ENCODE measurements at places on chromosomes 13 and 19.

- no peak for DNase-seq
Measured at GRCh38 chr13:99448546-99448945, 52.7 kb upstream of the TM9SF2 start.

DNA sequence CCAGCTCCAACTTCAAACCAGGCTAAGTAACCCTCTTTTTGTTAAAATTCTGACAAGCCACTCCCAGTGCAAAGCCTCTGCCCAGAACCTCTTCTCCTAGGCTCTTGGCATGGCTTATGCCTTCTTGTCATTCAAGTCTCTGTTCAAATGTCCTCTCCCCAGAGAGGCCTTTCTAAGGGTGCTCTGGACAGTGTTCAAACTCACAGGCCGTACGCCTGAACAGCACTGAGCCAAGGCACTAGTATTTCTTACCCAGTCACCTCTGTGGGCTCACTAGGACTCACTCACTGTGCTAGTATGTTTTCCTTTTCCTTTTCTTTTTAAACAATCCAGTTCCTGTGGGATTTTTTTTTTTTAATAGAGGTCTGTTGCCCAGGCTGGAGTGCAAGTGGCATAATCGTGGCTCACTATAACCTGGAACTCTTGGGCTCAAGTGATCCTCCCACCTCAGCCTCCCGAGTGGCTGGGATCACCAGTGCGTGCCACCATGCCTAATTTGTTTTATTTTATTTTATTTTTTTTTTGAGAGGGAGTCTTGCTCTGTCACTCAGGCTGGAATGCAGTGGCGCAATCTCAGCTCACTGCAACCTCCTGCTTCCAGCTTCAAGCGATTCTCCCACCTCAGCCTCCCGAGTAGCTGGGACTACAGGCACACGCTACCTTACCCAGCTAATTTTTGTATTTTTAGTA lies 2.3 kb upstream of the ASF1B start:
- DNase-seq = no peak

DNA sequence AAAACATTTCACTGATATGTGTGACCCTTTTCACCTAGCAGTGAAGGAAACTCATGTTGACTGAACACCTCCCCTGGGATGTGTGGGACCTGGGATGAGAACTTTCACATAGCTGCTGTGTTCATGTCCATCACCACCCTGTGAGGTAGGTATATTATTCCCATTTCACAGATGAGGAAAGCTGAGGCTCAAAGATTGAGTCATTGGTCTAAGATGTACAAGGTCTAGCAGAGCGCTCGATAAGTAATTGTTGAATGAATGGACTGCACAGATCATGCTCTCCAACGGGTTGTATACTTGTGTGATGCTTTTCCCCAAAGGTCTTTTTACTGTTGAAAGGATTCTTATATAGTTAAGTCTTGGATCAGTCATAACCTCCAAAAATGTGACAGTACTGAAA lies 75.6 kb upstream of the TSC22D1 start:
- no peak for DNase-seq

DNA sequence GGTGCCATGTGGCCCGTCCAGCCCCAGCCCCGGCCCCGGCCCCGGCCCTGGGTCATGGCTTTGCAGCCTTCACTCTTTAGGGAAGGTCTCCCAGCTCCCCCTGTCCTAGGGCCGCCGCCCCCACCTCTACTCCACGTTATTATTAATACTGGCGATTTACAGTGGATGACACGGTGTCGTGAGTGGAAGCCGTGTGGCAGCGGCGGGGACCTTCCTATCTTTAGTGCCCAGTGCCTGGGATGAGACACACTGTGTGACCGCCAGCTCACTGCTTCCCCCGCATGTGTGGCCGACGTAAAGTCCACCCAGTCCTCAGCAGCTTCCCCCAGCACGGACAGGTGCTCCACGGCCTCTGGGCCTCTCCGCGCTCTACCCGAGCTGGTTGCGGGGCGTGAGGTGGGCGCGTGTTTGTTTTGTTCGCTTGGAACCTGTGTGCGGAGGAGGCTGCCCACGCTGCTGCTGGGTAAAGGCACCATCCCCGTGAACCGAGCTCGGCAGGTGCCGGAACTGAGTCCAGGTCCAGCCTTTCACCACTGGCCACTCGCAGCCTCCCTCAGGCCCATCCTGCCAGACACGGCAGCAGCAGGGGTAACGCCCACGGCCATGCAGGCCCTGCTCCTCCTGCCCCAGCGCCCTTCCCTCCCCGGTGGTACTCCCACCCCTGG lies 70.9 kb upstream of the MCF2L start:
- DNase-seq = no peak

- no peak for DNase-seq
Measured at GRCh38 chr13:24074678-24075077, 85.8 kb upstream of the SPATA13 start.

DNA sequence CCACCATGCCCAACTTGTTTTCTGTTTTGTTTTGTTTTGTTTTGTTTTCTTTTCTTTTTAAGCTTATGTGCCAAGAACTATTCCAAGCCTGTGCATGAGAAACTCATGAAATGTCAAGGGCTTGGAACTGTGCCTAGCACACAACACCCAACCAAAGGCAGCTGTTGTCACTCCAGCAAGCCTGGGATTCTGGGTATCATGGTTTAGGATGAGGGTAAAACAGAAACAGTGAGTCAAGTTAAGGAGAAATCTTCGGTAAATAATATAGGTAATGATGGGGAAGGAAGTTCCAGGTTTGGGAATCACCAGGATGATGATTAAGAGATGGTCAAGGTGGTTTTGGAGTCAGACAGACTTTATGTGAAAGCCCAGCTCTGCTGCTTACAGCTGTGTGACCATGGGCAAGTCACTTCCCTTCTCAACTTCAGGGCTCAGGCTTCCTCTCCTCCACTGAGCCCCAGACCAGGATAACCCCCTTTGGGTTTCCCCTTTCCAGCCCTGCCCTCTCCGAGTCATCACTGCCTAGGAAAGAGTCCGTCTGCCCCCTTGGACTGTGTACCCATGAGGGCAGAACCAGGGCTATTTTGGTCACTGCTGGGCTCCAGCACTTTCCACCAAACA lies 5.0 kb downstream of the PVR start:
- DNase-seq = no peak

DNA sequence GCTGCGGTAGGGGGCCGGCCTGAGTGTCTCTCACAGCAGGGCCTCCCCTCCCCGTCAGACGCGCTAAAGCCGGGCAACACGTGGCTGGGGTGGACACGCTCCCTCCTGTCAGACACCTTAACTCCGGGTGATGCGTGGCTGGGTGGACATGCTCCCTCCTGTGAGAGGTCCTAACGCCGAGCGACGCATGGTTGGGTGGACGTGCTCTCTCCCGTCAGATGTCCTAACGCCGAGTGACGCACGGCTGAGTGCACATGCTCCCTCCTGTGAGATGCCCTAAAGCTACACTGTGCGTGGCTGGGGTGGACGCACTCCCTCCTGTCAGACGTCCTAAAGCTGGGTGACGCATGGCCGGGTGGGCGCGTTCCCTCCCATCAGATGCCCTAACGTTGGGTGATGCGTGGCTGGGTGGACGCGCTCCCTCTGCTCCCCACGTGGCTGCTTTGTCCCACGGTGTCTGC lies 126.1 kb upstream of the MCF2L start:
- no peak for DNase-seq

Measured in GM12878 (cell line).